Activated CD4-positive, alpha-beta T cell treated with anti-CD3 and anti-CD28 coated beads, Interleukin-2, Interleukin-6, amounts not matched to agents 100 ng/mL and 50 ng/mL, durations not matched to agents 16 hours and 8 hours (primary cell): ENCODE measurements at places on chromosomes 5 and 9.

- DNase-seq, result no peak
These were observed 13.7 kb upstream of the TLX3 start for GRCh38 chr5:171295299-171295698.

GRCh38 chr5:67432606-67433005 is 236.0 kb upstream of the CD180 start:
- DNase-seq, result no peak

GRCh38 chr9:107489144-107489673 is 360 bp downstream of the KLF4 start:
- DNase-seq, result peak; percentile 7

DNA sequence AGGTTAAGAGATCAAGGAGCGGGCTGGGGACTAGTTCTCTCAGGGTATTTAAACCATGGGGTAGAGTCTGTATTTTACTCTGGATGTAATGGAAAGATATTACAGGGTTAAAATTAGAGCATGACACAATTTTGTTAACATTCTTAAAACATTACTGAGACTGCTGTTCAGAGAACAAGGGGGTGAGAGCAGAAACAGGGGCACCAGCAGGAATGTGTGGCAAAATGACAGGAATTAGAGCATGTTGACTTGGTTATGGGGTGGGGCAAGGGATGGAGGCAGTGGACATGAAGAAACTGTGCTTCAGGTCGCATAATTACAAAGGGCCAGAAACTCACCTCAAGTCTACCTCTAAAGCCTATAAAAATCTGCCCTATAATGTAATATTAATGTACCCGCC is 75.0 kb downstream of the TMEM232 start:
- no peak for DNase-seq

DNA sequence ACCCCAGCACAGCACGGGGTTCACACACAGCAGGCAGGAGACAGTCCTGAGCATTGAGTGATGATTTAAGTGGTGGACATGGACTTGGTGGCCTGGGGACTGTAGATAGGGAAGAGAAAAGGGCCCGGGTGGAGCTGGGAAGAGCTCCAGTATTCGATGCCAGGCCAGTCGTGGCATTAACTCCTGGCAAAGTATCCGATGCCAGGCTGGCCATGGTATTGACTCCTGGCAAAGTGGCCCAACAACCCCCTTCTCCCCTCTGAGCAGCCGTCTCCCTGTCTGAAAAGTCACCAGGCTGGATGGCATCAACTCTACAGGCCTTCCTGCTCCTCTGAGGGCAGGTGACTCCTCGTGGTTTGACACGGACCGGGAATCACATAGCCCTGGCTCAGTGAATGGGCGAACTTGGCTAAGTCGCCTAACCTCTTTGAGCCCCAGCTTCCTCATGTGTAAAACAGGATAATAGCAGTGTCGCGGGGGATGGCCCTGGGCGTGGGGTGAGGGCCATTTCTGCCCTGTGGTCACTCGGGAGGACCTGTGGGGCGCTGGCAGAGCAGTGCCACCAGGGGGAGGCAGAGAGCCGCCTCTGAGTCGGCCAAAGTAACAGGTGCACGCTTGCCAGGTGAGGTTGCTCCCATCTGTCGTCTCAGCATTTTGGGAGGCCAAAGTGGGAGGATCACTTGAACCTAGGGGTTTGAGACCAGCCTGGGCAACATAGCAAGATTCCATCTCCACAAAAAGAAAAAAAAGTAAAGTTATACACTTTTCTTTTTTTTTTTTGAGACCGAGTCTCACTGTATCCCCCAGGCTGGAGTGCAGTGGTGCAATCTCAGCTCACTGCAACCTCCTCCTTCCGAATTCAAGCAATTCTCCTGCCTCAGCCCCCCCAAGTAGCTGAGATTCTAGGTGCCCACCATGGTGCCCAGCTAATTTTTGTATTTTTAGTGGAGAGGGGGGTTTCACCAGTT is 5.7 kb upstream of the SEC16A start:
- peak; percentile 73 for DNase-seq

DNA sequence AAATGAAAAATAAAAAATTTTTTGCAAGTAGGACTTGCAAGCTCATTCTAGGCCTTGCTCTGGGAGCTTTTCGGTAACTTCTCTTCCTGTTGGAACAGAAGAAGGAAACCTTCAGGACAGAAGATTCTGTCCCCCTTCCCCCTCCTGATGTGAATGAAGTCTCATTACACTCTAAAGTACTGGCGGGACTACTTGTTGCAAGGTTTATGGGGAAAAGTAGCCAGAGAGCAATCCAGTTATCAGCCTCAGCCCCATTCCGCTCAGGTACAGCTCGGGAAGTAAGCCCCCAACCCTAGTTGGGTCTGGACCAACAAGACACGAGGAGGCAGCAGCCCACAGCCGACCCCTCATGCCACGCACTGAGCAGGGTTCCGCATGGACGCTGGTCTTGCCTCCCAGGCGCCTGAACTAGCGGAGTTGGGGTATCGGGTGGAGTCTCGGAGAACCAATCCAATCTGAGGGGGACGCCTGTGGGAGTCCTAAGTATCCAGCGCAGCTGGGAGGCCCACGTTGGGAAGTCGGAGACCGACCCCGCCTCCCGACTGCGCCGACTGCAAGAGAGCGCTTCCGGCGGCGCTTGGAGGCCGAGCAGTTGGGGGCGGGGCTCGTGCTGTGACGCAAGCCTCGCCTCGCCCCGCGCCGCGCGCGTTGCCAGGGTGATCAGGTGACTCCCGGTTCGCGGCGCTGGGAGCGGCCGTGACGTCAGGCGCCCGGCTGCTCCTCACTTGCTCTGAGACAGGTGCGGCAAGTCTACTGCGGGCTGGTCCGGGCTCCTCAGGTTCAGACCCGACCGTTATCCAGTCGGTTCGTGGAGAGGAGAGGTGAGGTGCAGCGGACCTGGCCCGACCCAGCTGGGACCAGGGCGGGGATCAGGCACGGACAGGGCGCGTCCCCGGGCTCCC is at the start of gene CYSTM1:
Gene CYSTM1 (plus strand): TSS at position 724 of the 902 bp plus-strand sequence. CDS start 19,278 bp downstream, outside the sequence.
- peak; percentile 97 for DNase-seq

- peak; percentile 70 for DNase-seq
These were observed 5.1 kb upstream of the RAB14 start for GRCh38 chr9:121206516-121207370.
